ENCODE measurements at places on chromosomes 16 and 17.

DNA sequence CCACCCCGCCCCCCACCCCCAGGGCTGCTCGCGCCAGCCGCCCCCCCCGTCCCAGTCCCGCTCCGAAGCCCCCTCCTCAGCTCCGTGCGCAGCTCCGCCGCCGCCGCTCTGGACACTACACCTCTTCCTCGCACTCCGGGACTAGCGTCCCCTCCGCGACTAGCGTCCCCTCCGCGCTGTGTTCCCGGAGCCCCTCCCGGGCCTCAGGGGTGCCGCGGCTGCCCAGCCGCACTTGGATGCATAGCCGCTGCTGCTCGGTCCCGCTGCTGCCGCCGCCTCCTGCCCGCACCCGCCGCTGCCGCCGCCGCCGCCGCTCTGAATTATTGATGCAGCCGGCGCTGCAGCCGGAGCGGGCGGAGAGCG lies at the start of gene CBLN1:
TSS of gene CBLN1 (minus strand) at position 359 of the 363 bp plus-strand sequence. CDS start 373 bp downstream, outside the sequence.
- no peak for DNase-seq

DNA sequence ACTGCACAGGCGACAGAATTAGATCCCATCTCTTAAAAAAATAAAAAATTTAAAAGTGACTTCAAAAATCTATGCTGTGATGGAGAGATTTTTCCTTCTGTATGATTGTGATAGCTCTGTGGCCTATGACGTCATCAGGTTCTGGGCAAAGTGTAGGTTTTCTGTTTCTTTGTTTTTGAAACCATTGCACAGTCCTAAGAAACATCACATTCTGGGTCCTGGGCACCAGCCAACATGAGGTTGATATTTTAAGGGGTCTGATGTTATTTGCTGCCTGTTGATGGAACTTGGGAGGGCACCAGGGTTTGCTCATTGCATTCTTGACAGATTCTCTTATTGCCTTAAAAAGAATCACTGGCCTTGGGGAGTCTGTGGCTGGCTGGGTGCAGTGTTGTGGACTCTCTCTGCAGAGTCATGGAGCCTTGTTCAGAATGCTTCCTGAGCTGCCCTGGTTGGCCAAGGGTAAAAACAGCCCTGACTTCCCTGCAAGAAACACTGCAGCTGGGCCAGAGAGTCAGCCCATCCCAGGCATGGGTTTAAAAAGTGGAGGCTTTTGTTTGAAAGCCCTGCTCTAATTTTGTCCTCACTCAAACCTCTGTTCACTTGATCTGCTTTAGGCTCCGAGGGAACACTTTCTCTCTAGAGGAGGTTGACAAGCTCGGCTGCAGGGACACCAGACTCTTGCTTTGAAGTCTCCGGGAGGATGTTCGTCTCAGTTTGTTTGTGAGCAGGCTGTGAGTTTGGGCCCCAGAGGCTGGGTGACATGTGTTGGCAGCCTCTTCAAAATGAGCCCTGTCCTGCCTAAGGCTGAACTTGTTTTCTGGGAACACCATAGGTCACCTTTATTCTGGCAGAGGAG lies 10.5 kb upstream of the CYLD start:
- DNase-seq, result no peak

- no peak for DNase-seq
Observed at GRCh38 chr16:65743558-65743957, 621.7 kb upstream of the CDH11 start.

DNA sequence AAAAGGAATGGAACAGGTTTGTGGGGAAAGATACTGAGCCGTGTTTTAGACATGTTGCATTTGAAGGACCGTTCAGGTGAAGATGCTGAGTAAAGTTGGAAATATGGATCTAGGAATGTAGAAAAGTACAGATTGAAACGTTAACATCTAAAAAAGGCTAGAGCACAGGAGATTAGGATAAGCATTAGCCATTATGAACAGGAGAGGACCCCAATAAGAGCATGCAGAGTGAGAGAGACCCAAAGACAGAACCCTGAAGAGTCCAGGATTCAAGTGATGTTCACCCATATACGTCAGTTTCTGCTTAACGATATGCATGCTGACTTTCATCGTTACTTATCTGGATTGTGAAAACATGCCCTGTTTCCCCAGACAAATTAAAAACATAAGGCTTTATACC lies 140.5 kb downstream of the STX8 start:
- DNase-seq, result no peak

DNA sequence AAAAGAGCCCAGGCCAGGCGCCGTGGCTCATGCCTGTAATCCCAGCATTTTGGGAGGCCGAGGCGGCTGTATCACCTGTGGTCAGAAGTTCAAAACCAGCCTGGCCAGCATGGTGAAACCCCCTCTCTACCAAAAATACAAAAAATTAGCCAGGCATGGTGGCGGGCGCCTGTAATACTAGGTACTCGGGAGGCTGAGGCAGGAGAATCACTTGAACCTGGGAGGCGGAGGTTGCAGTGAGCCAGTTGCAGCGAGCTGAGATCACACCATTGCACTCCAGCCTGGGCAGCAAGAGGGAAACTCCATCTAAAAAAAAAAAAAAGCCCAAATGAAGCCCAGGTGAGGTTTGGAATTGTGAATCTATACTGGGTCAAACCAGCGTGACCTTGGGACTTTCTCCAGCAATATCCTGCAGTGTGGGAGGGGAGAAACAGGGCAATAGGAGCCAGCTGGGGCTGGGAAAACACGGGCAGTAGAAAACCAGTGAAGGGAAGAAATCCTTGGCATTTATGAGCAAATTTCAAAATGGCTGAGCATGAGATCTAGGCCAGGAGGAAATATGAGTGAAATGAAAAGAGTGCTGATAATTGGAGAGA lies 8.2 kb upstream of the DHX8 start:
- DNase-seq, result no peak

GRCh38 chr17:37671028-37671823 lies 28.0 kb upstream of the DDX52 start:
- no peak for DNase-seq

GRCh38 chr17:9959377-9959981 lies 54.4 kb upstream of the RCVRN start:
- no peak for DNase-seq

- no peak for DNase-seq
Observed at GRCh38 chr16:17177242-17177958, 293.4 kb downstream of the XYLT1 start.

- no peak for DNase-seq
Observed at GRCh38 chr16:11511328-11511727, 75.4 kb downstream of the LITAF start.

DNA sequence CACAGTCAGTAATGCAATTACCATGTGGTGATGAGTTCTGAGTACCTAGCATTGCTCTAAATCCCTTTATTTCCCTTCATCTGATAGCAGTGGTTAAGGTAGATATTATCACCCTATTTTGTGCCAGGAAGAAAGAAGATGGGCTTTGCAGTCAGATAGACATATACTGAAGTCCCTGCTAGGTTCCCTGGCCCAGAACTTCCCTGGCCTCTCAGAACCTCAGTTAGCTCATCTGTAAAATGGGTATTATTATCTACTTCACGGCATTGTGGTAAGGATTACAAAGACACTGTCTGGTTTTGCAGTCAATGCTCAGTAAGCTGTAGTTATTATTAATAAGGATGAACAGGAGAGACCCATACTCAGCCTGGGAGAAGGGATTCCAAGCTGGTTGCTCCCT lies 4.6 kb upstream of the CRYBA1 start:
- DNase-seq, result no peak

Measured in NK-92 treated with Interleukin-12 subunit alpha and Interleukin-12 subunit beta, amount 100 ng/mL, for 24 hours (cell line).